ENCODE measurements at places on chromosomes 12 and 14.
A peak's percentile ranks its signal among the peaks of the same experiment; 100 is the strongest.

- DNase-seq: no peak
Observed at GRCh38 chr12:2588345-2588744, 206.4 kb upstream of the FKBP4 start.

DNA sequence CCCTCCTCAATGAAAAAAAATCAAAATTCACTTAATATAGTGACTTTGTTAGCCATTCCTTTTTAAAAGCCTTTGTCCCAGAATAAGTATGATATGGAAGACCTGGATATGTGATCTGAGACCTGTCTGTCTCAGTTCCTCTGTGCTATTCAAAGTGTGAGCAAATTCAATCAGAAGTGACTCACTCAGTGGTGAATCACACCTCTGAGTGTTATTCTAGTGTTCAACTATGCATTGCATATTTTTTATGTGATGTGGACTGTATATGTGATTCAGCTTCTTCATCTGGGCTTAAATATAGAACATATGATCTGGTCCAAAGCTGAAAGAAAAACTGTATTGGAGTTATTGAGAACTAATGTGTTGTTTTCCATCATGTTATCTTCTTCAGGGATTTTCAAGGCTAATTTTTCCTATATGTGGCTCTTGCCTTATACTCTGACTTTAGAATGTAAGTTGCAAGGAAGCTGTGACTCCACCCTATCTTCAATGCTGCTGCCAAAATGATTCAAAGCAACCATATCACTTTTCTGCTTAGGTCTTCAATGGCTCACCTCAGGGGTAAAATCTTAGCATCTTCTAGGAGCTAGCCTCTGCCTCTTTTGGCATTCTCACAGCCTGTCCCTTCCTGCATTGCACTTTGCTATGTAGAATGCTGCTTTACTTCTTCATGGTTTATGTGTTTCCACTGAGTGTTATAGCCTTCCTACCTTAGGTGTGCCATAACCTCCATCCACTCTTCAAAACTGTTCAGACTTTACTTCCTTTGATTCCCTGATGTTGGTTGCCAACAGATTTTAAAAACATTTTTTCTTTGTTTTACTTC lies 169.8 kb downstream of the OTOGL start:
- DNase-seq: peak; percentile 65

DNA sequence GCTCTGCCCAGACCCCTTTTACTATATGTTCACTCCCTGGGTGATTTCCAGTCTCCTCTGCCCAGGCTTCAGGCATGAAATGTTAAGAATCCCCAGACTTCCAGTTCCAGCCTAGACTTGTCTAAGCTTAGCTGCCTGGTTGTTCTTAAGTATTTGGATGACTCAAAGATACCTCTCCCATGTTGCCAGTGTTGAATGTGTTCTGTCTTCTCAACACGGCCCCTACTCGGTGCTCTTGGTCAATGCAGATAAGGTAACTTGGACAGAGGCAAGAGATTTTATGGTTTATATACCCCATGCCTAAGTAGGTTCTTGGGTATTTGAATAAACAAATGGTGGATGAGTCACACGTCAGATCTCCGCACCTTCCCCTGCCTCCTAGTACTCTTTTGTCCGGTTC lies 13.6 kb downstream of the PIWIL1 start:
- no peak for DNase-seq

DNA sequence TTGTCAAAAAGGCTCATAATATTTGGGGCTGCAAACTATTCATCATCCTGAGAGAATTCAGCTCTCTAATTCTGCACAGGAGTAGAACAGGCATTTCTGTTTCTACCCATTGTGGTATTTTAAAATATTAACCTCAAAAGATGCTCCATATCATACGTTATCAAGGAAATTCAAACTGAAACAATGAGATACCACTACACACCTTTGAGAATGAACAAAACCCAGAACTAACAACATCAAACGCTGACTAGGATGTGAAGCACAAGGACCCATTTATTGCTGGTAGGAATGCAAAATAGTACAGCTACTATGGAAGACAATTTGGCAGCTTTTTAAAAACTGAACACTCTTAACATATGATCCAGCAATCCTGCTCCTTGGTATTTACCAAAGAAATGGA lies 171.8 kb downstream of the DUSP6 start:
- no peak for DNase-seq

DNA sequence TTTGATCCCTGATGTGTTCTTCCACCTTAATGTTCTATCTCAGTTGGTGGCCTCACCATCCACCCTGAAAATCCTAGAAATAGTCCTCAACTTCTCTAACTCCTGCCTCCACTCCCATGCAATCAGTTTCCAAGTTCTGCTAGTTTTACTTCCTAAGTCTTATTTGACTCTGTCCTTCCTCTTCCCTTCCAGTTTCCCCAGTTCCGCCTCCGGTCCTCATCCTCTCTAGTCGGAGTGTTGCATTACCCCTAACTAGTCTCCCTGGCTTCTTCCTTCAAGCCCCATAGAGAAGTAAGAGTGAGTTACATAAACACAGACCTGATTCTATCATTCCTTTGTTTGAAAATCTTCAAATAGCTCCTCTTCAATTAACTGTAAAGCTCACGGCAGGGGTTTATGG lies 236.5 kb downstream of the GXYLT1 start:
- no peak for DNase-seq

DNA sequence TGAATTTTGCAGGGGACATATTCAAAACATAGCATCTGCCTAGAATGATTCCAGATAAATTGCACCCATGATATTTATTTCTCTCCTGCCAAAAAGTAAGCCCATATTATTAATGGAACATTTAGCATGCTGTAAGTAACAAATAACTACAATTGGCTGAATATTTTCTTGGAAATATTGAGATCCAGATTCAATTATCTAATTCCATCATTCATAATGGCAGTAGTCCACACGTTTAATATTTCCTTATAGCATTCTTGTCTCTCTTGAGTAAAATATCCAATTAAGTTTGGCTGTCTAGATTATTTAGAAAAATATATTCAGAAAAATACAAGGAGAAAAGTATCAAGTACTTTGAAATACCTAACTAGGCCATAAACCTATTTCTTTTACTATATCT lies 157.5 kb downstream of the FLRT2 start:
- DNase-seq: no peak

DNA sequence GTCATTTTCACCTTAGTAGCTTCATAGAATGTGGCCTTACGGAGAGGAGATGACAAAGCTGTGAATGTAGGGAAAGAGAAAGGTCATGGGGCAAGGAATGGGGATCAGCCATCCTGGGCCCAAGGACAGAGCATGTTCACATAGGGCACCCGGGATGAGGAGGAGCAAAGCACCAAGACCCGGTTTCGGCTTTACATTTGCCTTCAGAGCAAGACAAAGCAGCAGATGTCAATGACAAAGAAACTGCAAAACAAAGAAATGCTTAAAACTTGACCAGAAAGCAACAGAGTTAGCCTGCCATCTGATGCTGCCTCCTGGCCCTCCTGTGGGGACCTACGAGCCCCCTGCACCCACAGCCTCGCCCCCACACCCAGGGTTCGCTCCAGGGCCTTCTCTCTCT lies 249.2 kb downstream of the SLC41A2 start:
- no peak for DNase-seq

DNA sequence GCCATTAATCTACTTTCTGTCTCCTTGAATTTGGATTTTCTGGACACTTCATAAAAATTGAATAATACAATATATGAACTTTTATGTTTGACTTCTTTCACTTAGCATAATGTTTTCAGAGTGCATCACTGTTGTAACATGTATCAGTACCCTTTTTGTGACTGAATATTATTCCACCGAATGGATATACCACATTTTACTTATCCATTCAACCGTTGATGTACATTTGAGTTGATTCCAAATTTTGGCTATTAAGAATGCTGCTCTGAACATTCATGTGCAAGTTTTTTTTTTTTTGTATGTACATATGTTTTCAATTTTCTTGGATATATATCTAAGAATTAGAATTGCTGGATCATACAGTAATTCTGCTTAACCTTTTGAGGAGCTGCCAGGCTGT lies 43.2 kb downstream of the CPSF2 start:
- DNase-seq: no peak

GRCh38 chr12:96047229-96048211 lies 12.1 kb upstream of the LTA4H start:
- peak; percentile 55 for DNase-seq

DNA sequence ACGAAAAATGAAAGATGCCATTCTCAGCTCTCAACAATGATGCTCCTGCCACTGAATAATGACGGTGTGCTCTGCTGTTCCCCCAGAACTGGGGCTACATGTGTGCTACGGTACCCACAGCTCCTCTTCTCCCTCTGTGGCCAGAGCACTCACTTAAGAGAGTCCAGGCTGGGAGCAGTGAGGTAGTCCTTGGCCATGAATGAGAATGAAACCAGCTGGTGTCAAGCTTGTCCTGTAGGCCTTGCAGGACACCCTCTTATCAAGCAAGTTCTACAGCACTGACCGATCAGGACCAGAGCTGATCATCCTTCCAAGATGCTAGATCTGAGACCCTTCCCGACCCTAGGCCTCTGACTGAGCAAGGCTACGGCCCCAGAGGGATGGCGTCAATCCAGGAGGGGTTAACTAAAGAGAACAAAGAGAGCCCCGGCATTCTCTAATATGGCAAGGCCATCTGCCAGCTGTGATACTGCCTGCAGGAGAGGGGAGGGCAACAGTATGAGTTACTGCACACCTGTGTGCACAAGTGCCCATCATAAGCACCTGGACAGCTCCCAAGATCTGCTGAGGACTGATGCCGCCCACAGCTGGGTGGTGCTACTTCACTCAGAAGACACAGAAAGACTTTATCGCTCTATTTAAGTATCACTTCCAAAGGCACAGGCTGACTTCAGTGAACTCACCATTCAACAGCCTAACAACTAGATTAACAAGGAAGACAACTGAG lies 30.5 kb downstream of the APPL2 start:
- no peak for DNase-seq

GRCh38 chr14:96592591-96593386 lies 90.6 kb downstream of the PAPOLA start:
- peak; percentile 88 for DNase-seq

GRCh38 chr12:123906711-123907420 lies 65.8 kb downstream of the CCDC92 start:
- no peak for DNase-seq

DNA sequence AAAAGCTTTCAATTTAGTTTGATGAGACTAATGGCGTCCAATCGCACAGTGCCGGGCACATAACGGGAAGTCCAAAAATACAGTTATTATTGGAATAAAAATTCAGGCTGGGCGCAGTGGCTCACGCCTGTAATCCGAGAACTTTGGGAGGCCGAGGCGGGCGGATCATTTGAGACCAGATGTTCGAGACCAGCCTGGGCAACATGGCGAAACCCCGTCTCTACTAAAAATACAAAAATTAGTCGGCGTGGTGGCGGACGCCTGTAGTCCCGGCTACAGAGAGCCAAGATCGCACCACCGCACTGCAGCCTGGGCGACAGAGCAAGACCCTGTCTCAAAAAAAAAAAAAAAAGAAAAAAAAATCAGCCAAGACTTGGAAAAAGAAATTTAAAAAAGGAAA lies 1.2 kb upstream of the FKBP4 start:
- no peak for DNase-seq

- no peak for DNase-seq
Observed at GRCh38 chr14:90345239-90345557, 13.5 kb upstream of the NRDE2 start.

- no peak for DNase-seq
Observed at GRCh38 chr12:49973361-49973830, 649 bp downstream of the AQP6 start.

DNA sequence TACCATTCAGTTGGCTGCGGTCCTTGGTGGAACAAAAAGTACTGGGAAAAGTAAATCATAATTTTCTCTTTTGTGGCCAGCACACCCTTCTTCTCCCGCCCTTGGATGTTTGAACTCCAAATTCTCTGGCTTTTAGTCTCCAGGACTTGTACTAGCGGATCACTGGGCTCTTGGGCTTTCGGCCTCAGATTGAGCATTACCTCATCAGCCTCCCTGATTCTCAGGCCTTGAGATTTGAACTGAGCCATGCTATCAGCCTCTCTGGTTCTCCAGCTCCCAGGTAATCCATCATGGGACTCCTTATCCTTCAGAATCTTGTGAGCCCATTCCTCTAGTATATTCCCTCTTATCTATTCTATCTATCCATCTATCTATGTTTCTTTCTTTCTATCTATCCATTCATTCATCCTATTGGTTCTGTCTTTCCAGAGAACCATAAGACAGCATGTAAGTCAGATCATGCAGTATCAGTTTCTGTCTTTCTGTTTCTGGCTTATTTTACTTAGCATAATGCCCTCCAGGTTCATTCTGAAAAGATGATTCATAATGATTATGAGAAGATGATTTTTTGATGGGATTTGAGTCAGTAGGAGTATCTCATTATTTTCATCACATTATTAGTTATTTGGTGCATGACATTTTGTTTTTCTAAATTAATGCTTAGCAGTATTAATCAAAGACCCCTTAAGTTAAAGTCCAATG lies 814.9 kb downstream of the LRFN5 start:
- DNase-seq: no peak

GRCh38 chr12:123115409-123116121 lies 35.3 kb downstream of the PITPNM2 start:
- peak; percentile 94 for DNase-seq

GRCh38 chr14:58537004-58537403 lies 100.8 kb upstream of the DACT1 start:
- no peak for DNase-seq

DNA sequence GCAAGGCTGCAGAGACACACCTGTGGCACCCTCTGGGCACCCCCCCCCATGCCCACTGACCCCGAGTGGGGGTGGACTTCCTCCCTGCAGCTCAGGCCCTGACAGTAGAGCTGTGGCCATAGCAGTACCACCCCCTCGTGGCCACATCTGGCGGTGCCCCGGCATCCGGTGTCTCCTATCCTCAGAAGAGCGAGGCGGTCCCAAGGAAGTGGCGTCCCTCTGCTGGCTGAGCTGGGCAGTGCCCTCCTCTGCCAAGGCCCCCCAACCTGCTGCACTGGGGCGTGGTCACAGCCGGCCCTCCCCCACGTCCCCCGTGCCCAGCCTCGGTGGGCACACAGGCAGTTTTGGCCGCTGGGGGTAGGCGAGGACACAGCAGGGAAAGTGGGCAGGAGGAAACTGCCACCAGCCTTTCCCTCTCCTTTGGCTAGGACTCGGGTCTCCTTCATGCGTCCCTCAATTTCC lies 6.0 kb upstream of the SLC6A12 start:
- peak; percentile 66 for DNase-seq

DNA sequence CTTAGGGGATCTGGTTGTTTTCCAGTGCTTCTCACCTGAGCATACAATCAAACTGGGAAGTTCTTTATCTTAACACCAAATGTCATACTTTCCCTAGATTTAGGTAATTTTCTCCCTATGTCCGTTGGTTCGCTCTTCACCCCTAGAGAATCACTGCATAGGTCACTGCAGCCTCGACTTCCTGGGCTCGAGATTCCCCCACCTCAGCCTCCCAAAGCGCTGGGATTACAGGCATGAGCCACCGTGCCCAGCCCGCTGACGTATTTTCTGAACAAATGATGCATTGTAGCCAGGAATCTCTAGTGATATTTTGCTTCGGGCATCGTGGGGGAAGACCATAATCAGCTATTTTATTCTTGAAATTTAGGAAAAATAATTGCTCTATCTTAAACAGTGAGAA lies 1.1 kb upstream of the RPL41 start:
- DNase-seq: no peak

- no peak for DNase-seq
Observed at GRCh38 chr14:75986439-75986765, 839 bp downstream of the IFT43 start.
